ENCODE measurements at places on chromosomes 7 and 10.
A peak's percentile ranks its signal among the peaks of the same experiment; 100 is the strongest.

- DNase-seq: peak; percentile 36
Measured at GRCh38 chr10:101840741-101841453, 2.7 kb downstream of the KCNIP2 start.

DNA sequence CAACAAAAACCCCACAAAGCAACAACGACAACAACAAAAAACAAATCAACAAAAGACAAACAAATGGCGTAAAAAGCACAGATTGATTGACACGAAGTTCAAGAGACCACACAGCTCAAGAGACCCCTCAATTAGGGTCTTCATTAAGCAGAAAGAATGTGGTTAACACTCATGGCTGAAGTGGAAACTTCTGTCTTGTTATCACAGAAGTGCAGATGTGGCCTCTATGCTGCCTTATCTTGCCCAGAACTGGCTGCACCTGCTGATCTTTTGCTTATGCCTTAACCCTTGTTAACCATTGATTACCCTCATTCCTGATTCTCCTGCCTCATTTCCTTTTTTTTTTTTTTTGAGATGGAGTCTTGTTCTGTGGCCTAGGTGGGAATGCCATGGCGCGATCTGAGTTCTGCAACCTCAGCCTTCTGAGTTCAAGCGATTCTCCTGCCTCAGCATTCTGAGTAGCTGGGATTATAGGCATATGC, 3.5 kb upstream of the DAGLB start:
- DNase-seq: no peak

DNA sequence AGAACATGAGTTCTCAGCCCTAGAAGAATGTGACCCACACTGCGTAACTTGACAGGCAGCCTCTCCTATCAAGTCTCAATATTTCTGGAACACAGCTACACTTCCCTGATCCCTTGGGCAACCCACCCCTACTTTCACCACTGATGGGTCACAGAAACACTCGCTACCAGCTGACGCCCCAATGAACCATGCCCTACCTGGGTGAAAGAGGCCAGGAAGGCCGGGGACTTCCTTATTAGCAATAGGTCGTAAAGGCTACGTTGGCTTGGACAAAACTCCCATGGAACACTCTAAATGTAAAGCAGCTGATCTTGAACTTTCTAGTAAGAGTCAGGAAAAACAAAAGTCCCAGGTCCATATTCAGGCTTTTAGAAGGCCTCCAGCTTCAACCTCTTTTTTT, 202.3 kb upstream of the KCTD7 start:
- DNase-seq: no peak

GRCh38 chr7:28531291-28531690, 119.0 kb downstream of the CREB5 start:
- no peak for DNase-seq

GRCh38 chr10:113520690-113521474, 32.0 kb upstream of the HABP2 start:
- no peak for DNase-seq

GRCh38 chr7:37674531-37674930, 9.0 kb upstream of the GPR141 start:
- no peak for DNase-seq

DNA sequence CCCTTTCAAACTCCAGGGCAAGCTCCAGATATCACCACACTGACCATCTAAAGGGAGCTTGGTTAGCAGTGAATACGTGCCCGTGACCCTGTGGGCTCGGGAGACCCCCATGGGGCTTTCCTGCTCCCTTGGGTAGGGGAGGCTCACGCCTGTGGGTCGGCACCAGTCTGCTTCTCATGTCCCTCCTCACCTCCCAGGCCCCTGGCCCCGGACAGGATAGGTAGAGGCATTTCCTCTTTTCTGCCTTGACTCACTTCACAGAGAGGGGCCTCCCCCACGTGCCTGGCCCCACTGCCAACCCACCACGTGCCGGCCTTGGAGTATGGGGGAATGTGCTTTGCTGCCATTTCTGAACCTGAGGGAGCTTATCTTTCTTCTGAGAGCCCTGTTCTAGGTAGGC, 131.3 kb upstream of the FAM20C start:
- DNase-seq: no peak

- DNase-seq: no peak
Measured at GRCh38 chr7:142870147-142870559, 15.3 kb downstream of the EPHB6 start.

DNA sequence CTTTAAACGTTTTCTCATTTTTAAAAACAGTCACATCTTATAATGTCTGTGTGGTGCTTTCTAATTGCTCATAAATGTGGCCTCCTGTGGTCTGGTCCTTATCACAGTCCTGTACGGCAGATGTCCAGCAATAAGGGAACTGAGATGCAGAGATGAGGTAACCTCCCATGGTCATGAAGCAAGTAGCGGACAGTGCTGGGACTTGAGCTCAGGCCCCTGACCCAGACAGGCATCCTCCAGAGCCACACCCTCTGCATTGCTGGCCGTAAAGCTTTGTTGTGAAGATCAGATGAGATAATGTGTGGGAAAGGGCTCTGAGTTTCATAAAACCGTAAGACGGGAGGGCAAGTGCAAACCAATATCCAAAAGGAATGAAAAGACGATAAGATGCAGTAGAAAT, 48.2 kb downstream of the DYNC2I1 start:
- DNase-seq: no peak

DNA sequence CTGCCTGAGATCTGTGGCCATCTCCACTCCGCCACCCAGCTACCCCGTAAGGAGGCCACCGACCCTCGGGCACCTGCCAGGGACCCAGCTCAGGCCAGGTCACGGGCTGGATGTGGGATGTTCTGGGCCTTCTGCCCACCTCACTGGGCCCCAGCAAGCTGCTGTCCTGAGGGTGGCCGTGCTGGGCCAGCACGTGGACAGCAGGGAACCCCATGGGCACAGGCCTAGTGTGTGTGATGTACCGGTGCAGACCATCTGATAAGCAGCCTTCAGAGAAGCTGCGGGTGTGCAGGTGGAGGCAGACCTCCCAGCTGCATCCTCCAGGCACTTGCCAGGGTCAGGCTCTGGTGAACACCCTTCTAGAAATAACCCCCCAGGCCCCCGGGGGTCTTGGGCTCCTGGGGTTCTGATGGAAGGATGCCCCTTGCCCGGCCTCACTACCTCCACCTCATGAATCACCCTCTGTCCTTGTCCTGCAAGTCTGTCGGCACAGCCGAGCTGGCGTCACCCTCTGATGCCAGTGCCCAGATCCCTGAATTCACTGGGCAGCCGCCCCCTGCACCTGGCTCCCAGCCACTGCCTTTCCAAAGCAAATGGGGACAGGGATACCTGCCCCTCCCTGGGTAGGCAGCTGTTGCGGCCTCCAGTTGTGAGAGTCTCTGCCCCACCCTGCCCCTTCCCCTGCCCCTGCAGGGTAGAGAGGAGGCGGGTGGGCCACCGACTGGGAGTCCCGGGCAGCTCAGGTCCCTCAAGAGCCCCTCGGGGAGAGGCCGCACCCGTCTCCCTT, 139.8 kb downstream of the FAM53B start:
- DNase-seq: no peak

DNA sequence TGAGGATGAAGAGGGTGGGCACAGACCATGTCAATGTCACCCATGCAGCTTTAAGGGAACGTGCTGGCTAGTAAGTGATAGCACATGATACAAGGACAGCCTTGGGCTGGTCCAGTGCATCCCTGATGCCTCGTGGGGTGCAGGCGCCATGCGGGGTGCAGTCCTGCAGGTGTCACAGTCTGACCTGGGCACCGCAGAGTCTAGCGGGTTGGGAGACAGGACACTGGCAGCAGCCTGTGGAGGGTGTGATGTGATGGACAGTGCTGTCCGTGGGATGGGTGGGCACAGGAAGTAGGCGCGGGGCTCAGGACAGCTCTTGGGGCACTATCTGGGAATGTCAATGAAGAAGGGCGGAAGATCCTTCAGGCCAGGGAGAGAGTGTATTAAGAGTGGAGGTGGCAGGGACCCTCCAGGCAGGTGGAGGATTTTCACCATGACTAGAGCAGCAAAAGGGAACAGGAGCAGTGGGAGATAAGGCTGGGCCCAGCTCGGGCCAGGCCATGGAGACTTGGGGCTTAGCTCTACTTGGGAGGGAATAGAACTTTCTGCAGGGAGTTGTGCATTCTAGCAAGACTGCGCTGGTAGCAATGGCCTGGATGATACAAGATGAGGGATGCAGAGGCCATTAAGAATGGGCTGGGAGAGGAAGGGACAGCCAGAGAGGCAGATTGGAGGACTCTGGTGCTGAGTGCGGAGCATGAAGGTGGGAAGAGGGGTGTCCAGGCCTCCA, 122.5 kb downstream of the PTPN20 start:
- no peak for DNase-seq

DNA sequence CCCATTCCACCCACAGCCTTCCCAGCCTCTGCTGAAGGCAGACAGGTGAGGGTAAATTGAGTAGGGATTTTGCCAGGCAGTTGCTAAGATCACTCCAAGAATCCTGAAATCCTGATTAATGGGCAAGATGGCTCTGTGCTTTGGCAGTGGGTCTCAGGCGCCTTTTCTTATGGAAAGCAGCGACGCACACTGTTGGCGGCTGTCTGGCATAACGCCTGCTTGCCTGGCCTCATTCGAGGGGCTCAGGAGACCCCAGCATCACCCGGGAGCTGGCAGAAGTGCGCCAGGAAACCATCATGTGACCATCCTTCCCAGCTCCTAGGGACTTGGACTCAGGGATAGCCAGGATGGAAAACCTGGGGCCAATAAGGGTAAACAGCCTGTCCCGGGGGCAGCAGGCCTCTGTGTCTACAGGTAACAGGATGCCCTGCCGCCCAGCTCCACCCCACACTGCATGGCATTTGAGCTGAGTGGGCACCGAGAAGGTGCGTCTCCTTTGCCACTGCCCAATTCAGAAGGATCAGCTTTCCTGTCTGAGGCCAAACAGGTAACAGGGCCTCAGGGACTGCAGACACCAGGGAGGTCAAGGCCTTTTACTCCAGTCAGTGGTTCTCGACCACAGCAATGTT, 98.6 kb downstream of the FAM53B start:
- no peak for DNase-seq

DNA sequence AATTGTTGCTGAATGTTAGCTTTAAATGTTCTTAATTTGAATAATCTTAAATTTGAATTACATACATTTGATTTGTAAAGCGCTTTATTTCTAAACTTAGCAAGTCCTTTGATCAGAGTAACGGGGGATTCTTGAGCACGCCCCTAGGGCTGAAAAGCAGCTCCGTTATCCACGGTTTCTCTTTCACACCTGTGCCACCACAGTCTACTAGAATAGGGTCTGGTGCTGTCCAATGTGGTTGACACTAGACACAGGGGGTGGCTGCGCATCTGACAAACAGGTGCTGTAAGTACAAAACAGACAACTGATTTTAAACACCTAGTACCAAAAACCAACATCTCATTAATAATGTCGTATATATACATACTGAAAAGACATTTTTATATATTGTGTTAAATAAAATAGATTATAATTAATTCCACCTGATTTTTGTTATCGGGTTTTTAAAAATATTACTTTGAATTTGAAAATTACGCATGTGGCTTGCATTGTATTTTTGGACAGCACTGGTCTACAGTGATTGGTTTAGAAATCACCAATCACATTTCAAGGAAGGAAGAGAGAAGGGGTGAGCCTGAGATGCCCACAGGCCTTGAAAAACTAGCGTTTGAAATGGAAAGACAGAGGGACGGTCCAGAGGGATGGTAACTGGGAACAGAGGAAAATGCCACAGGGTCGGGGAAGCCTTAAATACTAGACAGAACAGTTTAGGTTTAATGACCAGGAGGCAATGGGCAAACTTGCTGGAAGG, 7.3 kb downstream of the SEPHS1 start:
- DNase-seq: no peak

DNA sequence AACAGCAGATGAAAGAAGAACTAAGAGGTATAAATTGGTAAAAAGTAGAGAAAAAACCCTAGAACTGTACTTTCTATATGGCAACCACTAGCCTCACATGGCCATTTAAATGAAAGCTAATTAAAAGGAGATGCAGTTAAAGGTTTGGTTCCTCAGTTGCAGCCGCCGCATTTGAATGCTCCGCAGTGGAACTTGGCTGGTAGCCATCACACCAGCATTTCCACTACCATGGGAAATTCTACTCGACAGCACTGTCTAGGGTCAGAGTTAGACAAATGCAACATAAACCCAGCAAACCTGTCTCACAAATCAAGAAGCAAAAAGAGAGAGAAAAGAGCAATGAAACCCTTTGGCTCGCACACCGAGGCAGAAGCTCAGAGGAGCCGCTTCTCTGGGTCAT, 29.7 kb downstream of the VIPR2 start:
- DNase-seq: no peak

Data from stimulated activated CD4-positive, alpha-beta T cell treated with anti-CD3 and anti-CD28 coated beads, Interleukin-1b, Interleukin-23, amount 100 ng/mL, for 1 hour (primary cell).